Dorsolateral prefrontal cortex (tissue), 122 donors: ENCODE measurements at places on chromosomes 4 and X.

DNA sequence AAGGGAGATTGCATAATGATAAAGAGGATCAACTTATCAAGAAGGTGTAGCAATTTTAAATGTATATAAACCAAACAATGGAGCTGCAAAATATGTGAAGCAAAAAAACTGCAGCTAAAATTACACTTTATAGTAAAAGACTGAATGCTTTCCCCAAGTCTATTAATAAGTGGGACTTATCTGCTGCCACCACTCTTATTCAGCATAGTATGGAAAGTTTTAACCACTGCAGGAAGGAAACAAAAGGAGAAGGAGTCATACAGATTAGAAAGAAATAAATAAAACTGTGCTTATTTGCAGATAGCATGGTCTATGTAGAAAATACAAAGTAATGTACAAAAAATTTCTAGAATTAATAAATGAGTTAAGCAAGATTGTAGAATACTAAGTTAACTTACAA lies 94.1 kb upstream of the GK2 start:
- no peak for DNase-seq

DNA sequence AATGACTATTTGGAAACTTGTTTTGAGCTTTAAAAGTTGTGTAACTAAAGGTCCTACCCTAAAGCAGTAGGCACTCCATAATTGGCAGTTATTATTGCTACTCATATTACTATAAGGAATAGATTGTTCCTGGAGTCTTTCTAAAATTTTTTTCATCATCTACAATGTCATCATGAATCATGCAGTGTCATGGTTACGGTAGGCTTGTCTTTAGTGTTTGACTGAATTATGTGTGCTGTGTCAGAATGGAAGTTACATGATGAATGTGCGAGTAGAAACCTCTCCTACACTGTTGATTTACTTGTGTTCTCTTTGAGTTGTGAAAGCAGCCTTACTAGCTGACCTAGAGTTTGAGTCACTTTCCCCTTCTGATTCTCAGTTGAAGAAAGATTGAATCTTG lies 1099.9 kb downstream of the RAPGEF2 start:
- no peak for DNase-seq

GRCh38 chrX:15749642-15750610 lies 11.9 kb downstream of the CA5B start:
- DNase-seq: no peak

DNA sequence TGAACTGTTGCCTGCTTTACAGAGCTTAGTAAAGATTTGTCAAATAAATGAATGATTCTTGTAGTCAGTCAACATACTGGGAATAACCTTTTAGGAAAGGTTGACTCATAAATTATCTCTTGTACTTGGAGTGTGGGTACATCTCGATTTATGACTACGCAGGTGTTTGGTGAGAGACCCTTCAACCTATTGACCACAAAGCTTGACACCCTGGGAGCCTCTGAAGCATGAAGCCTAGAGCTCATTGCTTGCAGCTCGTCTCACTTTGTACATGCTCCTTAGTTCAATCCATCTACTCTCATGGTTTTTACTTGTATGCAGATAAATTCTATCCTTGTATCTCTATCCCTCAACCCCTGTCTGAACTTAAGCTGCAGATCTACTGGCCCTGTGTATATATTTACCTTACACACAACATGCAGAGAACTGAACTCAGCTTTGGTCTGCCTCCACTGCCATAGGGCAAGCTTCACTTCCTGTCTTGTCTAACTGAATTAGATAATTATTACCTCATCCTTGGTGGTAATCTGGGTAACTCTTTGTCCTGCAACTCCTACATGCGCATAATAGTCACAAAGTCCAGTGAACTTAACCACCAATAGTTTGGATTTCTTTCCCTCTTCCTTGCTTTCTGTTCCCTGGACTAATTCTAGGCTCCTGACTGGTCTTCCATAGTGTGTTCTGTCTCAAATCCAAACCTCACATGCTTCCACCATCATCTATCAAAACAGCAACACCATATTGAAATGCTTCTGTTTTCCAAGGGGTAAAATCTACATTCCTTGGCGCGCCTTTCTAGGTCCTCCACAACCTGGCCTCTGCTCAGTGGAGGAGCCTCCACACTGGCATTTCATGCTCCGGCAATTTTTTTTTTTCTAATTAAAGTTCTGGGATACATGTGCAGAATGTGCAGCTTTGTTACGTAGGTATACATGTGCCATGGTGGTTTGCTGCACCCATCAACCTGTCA lies 32.2 kb upstream of the FAT1 start:
- DNase-seq: no peak

DNA sequence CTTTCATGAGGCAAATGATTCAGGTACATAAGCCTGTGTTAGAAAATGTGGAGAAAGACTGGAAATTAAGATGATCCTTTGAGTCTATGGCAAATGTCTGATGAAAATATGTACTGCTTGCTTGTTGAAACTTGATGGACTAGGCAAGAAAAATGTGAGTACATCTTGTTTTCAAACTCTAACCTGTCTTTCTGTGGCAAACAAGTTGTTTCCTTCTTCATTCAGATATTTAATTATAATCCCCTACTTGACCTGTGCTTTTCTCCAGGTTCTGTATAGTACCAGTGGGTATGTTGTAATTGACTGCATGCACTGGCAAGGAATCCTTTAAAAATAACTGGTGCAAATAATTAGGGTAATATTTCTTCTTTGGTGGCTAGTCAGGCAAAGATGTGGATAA lies 136.7 kb downstream of the ARHGAP24 start:
- DNase-seq: no peak

DNA sequence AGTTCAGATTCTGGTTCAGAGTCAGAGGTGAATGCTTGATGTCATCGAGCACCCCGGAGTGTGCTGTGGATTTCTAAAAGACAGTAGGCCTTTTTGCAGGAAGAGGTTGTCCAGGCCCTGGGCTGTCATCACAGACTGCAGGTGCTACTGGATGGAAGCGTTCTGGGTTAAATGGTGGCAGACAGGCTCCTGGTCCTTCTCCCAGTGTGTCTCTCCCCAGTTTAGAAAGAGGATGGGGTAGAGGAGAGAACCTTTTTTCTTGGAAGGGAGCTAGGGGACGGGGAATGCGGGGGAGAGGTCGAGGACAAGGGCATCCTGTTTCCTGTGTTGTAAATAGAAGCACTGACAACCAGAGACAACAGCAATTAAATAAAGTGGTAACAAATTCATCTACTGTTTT lies 102.3 kb upstream of the NUDT6 start:
- DNase-seq: no peak

DNA sequence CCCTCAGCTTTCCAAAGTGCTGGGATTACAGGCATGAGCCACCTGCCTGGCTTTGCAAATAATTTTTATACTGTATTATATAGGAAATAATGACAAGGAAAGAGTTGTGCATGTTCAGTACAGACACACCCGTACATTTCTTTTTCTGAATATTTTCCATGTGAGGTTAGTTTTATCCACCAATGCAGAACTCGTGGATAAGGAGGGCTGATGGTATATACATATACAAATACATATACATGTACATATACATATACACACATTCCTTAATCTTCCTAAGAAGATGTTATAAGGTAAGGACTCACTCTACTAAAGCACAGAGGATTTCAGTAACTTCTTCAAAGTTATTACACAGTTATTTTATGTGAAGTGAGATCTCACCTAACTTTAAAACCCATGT lies 925.8 kb downstream of the C4orf33 start:
- DNase-seq: no peak

- no peak for DNase-seq
Observed at GRCh38 chr4:71713611-71714203, 70.2 kb downstream of the GC start.
